ENCODE measurements at places on chromosomes 6 and 20.

DNA sequence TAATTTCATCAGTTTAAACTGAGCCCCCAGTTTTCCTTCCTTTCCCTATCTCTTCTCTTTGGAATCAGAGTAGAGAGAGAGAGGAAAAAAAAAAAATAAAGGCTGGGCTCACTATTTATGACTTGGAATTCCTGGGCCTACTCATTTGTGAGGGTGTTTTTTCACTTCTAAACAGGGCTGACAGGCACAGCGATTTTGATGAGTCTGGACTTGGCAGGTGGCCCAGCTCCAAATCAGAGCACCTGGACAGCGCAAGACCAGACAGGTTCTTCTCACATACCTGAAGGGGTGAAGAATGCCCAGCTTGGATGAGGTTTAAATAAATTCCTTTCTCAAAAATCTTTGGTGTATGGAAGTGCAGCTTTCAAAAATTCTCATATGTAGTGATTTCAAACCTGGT is 122.2 kb downstream of the KIF13A start:
- DNase-seq, result no peak

DNA sequence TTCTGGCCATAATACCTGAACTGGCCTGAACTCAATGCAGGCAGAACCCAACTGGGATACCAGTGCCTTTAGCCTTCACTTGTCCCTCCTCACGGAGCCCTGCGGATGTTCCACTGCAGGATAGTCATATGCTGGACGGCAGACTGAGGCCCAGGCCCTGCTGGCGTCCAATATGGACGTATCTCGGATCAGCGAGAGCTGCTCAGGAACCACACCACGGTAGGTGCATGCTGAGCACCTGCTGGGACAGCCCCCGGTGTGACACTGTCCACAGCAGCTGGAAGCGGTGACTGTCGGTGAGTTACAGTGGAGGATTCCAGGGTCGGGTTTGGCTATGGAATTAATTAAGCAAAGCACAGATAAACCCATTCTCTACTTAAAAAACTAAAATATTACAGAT is 48.7 kb downstream of the PSMG4 start:
- no peak for DNase-seq

GRCh38 chr6:74114428-74114827 is 418.4 kb downstream of the CD109 start:
- DNase-seq, result no peak

DNA sequence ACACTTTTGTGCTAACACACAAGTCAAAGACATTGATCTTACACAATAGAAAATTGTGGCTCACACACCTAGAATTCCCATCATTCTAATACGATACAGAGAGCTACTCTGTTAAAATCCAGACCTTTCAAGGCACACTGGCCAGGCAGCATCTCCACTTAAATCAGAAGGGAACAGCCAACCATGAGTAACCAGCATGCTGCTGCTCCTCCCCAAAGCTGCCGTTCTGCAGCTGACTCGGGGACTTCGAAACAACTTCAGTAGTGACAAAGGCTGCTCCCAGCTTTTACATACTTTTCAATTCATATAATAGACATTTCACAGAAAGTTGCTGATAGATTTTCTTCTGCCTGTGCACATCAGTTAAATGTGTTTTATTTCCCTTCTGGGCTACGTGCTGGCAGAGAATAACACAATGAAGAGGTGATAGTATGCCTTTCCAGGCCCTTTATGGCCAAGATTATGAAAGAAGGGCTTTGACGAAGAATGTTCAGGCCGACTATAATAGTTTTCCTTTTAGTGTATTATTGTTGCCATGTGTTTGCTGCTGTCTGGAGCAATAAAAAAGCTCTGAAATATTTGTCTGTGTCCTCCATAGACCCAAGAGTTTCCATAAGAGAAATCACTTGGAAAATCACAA is 159.0 kb downstream of the GMDS start:
- no peak for DNase-seq

GRCh38 chr6:62978920-62979319 is 232.3 kb upstream of the FKBP1C start:
- no peak for DNase-seq

- DNase-seq, result no peak
Measured at GRCh38 chr6:138844192-138844591, 48.3 kb downstream of the ECT2L start.

GRCh38 chr6:87875781-87876180 is 171.9 kb upstream of the SPACA1 start:
- no peak for DNase-seq

GRCh38 chr6:51913265-51913664 is 174.1 kb downstream of the PKHD1 start:
- DNase-seq, result no peak

GRCh38 chr6:130839379-130839778 is 12.2 kb downstream of the SMLR1 start:
- no peak for DNase-seq

- DNase-seq, result no peak
Measured at GRCh38 chr6:122563364-122564052, 46.7 kb upstream of the PKIB start.

GRCh38 chr20:50509923-50510705 is at the start of gene PTPN1:
TSS of gene PTPN1 (plus strand) at chr20:50510383. CDS start at chr20:50510528, 145 bp downstream.
- DNase-seq, result peak; percentile 98

GRCh38 chr6:25537349-25538018 is 114.5 kb upstream of the SCGN start:
- DNase-seq, result no peak

GRCh38 chr6:63819831-63820230 is 184.2 kb downstream of the PHF3 start:
- DNase-seq, result no peak

DNA sequence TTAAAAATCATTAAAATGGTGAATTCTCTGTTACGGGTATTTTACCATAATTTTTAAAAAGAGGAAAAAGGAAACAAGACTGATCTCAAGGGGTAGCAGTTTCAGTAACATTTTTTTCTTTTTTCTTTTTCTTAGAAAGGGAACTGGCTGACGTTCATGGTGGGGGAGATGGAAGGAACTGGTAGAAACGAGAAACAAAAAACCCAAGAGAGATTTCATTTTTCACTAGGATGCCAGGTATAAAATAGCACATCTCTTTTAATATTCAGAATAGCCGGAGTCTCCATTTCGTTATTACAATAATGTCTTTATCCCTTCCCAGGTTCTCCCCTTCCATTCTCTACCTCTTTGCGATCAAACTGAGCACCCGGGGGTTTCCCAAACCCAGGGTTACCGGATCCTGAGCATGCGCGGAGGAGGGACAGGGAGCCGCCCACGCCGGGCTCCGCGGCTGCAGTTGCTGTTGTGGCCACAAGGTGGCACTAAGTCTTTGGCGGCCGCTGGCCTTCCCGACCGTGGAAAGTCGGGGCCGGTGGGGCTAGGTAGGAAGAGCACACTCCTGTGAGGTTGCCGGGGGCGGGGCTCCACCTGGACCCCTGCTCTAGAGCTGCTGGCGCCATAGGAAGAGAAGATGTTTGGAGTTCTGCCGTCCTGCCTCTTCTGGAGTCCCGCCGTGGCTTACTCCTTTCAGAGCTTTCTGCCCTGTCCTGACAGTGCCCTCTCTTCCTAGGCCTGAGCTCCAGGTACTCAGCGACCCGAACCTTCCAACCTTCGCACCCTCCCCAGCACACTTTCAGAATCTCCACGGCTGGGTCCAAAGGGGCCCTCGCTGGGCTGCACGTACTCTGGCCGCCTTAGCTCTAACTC is 146.8 kb downstream of the SH3BGRL2 start:
- peak; percentile 87 for DNase-seq

- no peak for DNase-seq
Measured at GRCh38 chr6:105793130-105793529, 293.0 kb upstream of the PRDM1 start.

DNA sequence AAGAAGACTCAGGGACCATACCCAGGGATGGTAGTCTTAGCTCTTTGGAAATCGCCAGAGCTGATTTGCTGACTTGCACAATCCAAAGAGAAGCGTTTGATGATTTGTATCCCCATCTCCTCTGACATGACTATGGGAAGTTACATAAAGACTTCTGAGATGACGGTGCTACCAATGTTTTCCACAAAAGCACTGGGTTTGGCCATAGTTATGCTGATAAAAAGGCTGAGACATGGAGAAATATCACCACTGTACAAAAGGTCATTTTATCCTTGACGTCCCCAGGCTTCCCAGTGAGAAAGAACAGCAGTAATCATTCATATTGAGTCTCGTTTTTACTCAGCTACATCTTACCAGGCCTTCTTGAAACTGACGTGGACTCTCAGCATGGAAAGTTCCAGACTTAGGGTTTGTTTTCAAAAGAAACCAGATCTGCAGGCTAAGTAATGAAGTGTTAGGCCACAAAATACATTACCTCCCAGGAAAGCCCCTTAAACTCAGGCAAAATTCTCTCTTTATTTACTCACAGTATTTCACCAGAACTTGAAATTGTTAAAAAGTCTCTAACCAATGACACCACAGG is 370.3 kb upstream of the JARID2 start:
- peak; percentile 57 for DNase-seq

GRCh38 chr6:1625794-1626435 is 16.2 kb downstream of the FOXC1 start:
- no peak for DNase-seq

GRCh38 chr20:3014179-3014578 is 29.2 kb upstream of the GNRH2 start:
- DNase-seq, result peak; percentile 55

DNA sequence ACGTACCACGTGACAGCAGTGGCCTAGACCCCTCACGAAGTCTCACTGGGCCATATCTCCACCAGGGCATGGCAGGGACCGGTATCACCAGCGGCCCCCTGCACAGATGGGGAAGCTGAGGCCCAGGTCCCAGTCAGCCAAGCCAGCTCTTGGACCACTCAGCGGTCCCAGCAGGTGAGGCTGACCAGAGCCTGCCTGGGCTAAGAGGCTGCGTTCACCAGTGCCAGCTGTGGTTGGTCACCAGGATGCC is 2.6 kb upstream of the MRGBP start:
- DNase-seq, result no peak

DNA sequence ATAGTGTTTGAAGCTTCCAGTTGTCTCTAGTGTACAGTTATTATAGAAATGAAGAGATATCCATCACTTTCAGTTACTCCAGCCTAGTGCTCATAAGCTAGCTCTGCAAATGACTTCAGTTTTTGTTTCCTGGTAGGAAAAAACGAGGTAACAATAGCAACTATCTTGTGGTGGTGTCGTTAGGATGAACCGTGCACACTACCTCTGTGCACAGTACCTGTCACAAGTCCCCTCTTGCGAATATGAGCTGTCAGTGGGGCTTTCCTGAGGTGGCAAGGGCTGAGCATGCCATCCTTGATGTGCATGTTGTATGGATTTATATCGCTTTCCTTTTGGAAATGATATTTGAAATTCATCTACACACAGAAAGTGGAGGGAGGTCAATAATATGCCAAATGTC is 151.8 kb downstream of the ARID1B start:
- DNase-seq, result no peak

DNA sequence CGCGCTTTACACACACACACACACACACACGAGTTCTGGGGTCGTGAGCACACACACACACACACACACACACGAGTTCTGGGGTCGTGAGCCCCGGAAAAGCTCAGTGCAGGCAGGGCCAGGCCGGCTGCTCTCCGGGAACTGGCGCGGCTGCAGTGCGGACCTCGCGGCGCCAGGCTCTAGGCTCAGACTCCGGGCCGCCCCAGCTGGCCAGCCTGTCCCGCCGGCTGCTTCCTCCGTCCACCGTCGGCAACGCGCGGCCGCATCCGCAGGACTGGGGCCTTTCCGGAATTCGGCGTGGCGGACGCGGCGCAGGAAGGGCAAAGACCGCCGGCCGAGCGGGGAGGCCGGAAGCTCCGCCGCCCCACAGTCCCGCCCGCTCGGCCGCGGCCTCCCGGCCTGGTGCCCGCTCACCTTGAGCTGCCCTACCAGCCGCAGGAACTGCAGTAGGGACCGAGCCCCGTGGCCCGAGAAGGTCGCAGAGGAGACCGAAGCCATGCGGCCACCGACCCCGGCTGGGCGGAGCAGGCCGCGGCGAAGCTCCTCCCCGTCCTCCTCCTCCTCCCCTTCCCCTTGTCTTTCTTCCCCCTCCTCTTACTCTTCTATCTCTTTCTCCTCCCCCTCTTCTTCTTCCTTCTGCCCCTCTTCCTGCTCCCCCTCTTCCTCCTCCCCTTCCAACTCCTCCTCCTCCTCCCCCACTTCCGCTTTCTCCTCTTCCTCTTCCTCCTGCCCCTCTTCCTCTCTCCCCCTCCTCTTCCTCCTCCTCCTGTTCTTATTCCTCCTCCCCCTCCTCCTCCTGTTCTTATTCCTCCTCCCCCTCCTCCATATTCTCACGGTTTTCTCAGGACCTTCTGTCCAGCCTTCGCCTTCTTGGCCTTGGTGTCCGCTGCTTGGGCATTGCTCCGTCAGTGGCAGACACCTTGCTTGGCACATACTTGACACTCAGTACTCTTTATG is at the start of gene HDDC2:
TSS of gene HDDC2 (minus strand) at position 533 of the 957 bp plus-strand sequence. CDS start at position 498, 35 bp downstream.
- DNase-seq, result peak; percentile 47

GRCh38 chr6:45084257-45084656 is 243.9 kb upstream of the RUNX2 start:
- no peak for DNase-seq

DNA sequence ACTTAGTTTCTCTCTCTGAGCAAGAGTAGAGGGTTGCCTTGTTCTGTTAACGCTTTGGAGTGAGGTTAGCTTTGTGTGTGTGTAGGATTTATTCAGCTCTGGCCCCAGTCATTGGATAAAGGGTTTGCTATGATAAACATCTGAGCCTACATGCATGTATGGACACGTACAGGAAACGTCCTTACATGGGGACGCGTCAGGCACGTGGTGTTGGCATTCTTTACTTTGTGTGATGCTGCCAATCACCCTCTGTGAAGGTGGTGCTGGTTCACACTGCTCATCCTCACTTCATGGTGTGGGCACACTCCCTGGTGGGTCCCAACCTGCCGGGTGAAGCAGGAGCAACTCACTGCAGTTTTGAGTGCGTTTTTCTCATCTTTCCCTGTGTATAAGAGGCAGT is 53.4 kb upstream of the CD93 start:
- no peak for DNase-seq

- no peak for DNase-seq
Measured at GRCh38 chr6:28682542-28682941, 156.9 kb downstream of the GPX5 start.

- DNase-seq, result no peak
Measured at GRCh38 chr20:40802886-40803285, 113.8 kb upstream of the MAFB start.

DNA sequence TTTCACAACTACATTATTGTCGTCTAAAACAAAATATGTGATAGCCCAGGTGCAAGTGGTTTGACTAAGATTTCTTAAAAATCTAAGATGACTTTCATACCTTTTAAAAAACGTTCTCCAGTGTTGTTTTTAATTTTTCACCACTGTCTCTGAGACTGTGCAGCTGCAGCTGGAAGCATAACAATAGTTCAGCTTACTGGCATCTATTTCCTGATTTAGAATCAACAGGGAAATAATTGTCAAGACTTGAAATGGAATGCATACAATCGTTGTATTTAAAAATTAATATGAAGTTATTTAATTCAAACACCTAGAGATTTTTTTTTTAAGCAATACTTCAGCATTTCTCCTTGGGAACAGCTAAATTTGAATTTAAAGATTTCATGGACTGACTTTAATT is 982.0 kb upstream of the EPHA7 start:
- DNase-seq, result no peak
